Fibroblast of skin of left quadriceps (primary cell): ENCODE measurements at places on chromosomes 11 and 22.

- DNase-seq = no peak
These were observed 59.2 kb downstream of the ELFN2 start for GRCh38 chr22:37368058-37368457.

- DNase-seq = no peak
These were observed 328.1 kb upstream of the PITPNB start for GRCh38 chr22:28247136-28247535.

- no peak for DNase-seq
These were observed 100.8 kb downstream of the ALX4 start for GRCh38 chr11:44208976-44209603.

DNA sequence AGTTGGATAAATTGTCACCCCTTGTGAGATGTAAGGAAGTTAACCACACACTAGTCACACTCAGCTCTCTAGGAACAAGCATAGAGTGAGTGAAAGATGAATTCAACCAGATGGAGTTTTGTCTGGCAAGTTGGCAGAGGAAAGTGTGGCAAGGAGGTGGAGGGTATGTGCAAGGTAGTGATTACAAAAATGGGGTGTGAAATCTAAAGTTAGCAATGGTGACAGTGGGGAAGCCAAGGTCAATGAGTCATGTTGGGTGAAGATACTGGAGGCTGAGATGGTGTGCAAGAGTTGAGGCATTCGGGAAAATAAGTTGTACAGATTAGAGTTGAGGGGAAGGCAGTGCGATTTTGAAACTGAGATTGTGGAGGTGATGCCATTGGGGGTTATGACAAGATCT is 33.7 kb downstream of the MRGPRX2 start:
- no peak for DNase-seq

DNA sequence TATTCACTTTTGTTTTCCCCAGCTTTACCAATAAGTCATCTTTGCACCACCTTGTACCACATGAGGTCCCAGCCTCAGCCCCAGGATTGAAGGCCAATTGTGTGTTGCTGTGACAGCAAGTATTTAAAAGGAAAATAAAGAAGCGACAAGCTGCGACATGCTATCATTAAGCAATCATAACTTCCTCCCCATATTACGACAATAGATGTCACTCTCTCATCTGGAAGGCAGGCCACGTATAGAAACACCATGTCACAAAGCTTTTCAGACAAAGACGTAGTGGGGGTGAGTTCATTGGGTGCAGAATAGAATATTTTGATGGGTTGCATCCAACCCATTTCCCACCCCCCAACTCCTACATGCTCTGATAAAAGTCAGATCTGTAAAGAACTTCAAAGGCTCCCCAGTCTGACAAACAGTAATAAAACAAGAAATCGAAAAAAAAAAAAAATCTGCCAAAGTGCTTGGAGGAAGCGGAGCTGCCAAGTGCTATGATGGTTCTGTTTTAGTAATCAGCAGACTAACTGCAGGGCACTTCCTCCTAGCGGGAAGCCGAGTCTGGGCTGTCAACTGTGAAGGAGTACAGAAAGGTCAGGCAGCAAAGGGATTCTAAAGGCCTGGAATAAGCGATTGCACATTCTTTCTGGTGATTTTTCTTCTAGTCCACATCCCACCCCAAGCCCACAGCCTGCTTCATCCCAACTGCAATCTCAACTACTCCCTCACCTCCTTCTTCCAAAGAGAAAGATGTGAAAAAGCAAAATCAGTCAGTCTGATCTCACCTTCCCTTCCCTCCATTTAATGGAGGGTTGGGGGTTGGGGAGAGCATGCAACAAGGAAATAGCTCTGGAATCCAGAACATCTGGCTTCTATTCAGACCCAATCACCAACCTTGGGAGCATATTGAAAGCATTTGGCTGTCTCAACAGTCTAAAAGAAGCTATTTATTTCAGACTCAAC is 131.4 kb upstream of the UBASH3B start:
- DNase-seq = peak; percentile 85

DNA sequence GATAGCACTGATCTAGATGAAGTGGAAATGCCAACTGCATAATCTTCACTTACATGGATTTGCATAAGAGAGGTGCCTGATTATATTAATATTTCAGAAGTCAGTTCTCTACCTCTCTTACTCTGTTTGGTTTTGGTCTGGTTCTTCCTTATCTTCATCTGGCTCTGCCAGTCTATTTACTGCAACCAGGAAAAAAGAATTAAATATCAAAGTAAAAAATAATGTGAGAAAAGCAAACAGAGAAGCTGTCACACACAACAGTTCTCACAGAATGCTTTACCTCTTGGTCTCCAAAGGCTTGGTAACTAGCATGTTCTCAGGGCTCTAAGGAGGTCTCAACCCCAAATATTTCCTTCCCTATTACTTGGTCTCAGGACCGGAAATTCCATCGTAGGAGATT is 6.7 kb downstream of the VSIG10L2 start:
- no peak for DNase-seq

GRCh38 chr22:29469755-29470154 is 10.3 kb upstream of the NEFH start:
- no peak for DNase-seq

GRCh38 chr11:80346353-80347059 is 905.7 kb upstream of the TENM4 start:
- DNase-seq = no peak

DNA sequence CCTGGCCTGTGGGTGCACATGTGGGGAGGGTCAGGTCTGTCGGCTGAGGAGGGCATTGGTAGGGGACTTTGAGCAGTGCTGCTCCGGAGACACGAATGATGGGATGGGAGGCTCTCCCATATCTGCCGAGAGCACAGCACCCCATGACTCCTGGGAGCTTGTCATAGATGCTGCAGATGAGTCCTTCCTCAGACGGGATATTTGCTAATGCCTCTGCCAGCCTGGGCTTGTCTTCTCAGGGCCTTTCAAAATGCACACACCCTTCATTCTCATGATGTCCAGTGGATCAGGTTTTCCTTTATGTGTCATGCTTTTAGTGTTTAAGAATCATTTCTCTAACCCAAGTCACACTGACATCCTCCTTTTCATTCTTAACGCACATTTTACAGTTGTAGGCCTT is 8.1 kb upstream of the RNH1 start:
- DNase-seq = no peak

DNA sequence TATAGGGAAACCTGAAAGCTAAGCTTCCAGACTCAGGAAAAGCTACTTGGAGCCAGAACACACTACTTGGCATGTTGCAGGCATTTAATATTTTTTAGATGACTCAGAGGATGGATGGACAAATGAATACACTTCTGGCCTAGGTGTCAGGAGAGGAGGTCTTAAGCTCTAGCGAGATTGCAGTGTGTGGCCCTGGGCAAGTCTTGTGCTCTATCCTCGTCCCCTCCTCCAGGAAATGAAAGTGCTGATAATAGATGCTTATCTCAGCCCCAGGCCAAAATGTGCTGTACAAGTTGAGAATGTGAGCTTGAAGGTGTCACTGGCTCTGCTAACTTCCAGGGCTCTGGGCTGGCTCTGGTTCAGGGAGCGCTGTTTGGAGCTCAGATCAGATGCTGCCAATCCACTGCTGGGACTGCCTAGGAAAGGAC is 136.3 kb downstream of the PKNOX2 start:
- peak; percentile 41 for DNase-seq

GRCh38 chr11:103317118-103317517 is 207.9 kb downstream of the DYNC2H1 start:
- DNase-seq = no peak

- DNase-seq = no peak
These were observed 1.9 kb downstream of the FBXO7 start for GRCh38 chr22:32476281-32477195.
